ENCODE measurements at places on chromosomes 3 and 15.
A peak's percentile ranks its signal among the peaks of the same experiment; 100 is the strongest.

DNA sequence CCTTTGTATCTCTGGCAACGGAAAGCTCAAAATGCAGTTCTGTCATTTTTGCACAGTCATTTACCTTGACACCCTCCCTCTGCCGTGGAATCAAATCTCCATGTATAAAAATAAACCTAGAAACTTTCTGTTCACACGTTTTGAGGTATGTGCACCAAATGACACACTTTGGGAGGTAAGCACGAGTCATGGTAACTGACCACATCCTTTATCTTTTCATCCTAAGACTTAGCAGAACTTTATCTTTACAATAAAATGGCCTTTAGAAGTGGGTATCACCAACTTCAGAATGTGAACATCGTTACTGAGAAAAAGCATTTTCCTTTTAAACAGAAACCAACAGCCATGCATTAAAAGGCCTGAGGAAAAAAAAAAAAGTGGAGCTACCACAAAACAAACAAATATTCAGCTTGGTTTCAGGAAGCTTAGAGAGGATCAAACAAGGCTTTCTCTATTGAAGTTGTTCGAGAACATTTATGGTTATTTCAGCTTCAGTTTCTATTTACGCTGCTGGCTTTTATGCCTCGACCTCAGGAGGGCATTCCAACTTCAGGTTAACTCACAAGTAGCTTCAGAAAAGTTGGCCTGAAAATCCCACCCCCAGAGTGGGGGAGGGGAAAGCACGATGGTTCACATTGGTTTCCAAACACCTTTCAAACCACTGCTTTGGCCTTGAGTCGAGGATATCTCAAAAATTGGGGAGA, 171.1 kb upstream of the ICE2 start:
- H3K27ac ChIP-seq: peak overlapping the region; percentile 85
- DNase-seq: no peak
- H3K4me1 ChIP-seq: peaks cover 47% of the 10 kb centered on the region
- no peaks in the 10 kb centered on the region for H3K36me3 ChIP-seq
- no peaks in the 10 kb centered on the region for H3K27me3 ChIP-seq

DNA sequence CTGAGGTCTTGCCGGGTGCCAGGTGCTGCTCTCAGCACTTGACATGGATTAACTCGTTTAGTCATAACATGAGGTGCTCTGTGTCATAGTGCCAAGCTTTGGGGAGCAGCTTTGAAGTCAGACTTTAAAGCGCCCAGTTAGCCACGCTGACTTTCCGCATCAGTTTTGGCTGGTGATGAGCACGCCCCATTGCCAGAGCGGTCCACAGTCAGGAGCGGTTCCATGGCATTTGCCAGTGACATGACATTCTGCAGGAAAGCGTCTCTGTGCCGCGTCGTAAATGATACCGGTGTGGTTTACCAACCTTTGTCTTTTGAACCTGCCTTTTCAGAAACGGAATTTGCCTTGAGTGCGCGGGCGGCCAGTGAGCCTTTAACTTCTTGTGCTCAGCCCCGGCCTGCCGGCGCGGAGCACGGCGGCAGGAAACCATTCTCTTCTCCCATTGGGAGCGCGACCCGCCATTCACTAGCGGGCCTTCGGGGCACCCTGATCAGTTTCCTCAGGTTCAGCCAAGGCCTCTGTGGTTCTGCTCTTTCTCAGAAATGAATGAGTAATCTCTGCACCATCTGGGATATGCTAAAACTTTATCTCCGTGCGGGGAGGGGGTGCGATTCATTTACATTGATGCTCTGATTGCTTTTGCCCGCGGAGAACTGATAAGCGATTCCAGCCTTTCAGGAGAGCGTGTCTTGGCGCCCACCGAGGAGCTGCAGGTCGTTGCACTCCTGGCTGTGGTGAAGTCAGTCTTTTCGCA, 1.7 kb upstream of the SLC2A2 start:
- no peak overlapping the region for H3K4me3 ChIP-seq
- no peaks in the 10 kb centered on the region for H3K4me1 ChIP-seq
- H3K27ac ChIP-seq: no peak overlapping the region
- peaks cover 18% of the 10 kb centered on the region for H3K27me3 ChIP-seq

DNA sequence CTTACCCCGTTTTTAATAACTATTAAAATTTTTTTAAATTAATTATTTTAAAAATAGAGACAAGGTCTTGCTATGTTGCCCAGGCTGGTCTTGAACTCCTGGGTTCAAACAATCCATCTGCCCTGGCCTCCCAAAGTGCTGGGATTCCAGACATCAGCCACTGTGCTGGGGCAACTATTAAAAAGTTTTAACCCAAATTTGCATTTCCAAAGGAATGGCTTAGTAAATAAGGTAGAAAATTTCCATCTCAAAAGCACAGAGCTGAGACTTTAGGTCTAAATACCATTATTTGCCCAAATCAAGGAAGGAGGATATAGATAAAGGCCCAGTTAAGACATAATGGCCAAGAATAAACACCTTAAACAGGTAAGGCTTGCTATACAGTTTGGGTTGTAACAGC, 56.4 kb downstream of the MINDY4B start:
- DNase-seq: no peak
- H3K27ac ChIP-seq: no peak overlapping the region
- no peaks in the 10 kb centered on the region for H3K4me1 ChIP-seq
- H3K27me3 ChIP-seq: peaks cover 13% of the 10 kb centered on the region

DNA sequence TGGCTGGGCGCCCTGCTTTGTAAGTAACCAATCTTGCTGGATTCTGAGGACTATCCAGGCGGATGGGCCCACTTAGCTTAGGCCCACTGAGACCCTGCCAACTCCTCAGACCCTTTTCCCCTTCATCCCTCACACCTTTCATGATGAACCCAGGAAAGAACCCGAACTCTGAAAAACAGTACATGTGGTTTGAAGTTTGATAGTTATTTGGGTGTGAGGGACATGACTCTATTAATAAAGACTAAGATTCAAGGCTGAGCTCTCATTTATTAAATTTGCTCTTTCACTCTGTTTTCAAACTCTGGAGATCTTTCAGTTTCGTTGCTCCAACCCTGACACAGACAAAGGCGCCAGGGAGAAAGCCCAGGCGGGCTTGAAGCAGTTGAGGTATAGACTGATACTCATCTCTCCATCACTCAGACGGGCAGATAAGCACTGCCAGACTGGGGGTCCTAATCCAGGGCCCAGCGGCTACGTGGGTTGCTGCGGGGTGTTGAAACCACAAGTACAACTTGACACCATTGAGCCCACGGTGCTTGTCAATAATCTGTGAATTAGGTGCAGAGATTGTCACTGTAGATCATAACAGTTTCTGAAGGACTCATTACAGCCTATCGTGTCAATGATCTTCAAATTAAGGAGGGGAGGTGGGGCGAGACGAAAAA, 7.2 kb upstream of the SOX2 start:
- no peak overlapping the region for H3K27ac ChIP-seq
- DNase-seq: no peak
- H3K27me3 ChIP-seq: peaks cover 66% of the 10 kb centered on the region
- peaks cover 9% of the 10 kb centered on the region for H3K4me1 ChIP-seq
- H3K4me3 ChIP-seq: no peak overlapping the region

GRCh38 chr3:16186086-16186485, 11.6 kb downstream of the GALNT15 start:
- H3K4me1 ChIP-seq: peaks cover 5% of the 10 kb centered on the region
- H3K27me3 ChIP-seq: peaks cover 8% of the 10 kb centered on the region
- no peak overlapping the region for H3K27ac ChIP-seq
- H3K36me3 ChIP-seq: no peaks in the 10 kb centered on the region
- H3K4me3 ChIP-seq: no peak overlapping the region

DNA sequence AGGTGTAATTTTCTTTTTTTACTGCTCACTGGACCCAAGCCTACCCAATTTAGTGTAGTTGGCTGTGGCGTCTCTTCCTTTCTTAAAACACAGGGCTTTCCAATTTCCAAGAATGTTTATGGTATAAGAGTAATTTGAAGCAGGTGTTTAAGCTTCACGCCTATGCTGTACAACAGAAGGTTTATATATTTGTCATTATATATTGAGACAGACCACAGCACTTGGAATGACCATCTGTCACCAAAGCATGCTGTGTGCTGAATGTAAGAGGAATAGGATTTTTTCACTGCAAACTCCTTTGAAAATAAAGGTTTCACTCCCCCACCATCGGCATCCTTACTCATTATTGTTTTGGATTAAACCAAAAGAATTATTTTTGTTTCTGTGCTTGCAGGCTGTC, 325.7 kb downstream of the OTOL1 start:
- H3K27me3 ChIP-seq: no peaks in the 10 kb centered on the region
- no peaks in the 10 kb centered on the region for H3K4me1 ChIP-seq
- no peak overlapping the region for H3K27ac ChIP-seq

GRCh38 chr3:122562923-122563716, 980 bp downstream of the PARP9 start:
- H3K4me1 ChIP-seq: peaks cover 54% of the 10 kb centered on the region
- DNase-seq: no peak
- peak overlapping the region; percentile 100 for H3K4me3 ChIP-seq

DNA sequence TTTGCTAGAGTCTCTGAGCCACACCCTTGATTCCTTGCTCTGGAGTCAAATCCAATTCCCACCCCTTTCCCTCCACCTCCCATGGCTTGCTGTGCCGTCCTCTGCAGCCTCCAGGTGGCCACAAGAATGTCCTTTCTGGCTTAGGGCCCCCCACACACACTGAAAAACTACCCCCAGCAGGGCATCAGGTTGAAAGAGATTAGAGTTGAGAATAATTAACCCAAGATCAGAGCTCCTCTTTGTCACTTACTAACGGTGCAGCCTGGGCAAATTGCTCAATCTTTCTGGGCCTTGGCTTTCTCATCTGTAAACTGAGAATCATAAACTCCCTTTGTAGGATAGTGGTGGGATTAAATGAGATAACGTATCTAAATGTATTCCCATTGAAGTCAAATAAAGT, 78.5 kb downstream of the MRPL46 start:
- H3K27ac ChIP-seq: no peak overlapping the region
- no peaks in the 10 kb centered on the region for H3K36me3 ChIP-seq
- H3K27me3 ChIP-seq: peaks cover 8% of the 10 kb centered on the region
- H3K4me3 ChIP-seq: no peak overlapping the region
- DNase-seq: no peak

DNA sequence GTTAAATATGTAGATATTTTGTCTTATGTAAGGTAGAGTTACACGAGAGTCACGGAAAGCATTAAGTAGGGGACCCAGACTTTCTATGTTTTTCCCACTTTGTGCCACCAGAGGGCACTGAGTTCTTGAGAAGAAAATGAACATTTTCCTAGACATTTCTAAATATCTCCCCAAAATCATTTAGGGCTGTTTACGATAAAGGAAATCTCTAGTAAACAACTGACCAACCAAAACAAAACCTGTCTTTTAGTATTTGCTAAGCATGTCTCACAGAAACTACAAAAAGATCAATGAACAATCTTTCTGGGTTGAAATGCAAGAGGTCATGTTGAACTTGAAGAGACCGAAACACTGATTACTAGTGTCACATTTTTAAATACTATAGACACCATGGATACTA, 16.1 kb downstream of the POU1F1 start:
- peaks cover 7% of the 10 kb centered on the region for H3K4me1 ChIP-seq
- H3K27ac ChIP-seq: no peak overlapping the region
- DNase-seq: no peak
- H3K27me3 ChIP-seq: no peaks in the 10 kb centered on the region

DNA sequence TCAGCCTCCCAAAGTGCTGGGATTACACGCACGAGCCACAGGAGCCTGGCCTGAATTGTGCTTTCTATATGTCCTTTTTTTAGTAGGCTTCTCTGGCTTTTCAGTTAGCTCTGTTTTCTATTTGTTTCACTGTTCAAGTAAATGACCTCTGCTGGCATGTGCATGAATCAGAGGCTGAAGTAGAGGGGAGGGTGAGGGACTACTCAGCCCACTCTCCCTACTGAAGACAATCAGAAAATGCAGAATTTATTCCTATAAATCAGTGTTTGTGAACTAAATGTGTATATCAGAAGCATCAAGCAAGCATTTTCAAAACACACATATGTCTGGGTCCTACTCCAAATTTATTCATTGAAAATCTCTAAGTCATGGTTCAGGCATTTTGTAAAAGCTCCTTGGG, 45.0 kb downstream of the ZMAT3 start:
- H3K4me1 ChIP-seq: peaks cover 3% of the 10 kb centered on the region
- H3K27me3 ChIP-seq: no peaks in the 10 kb centered on the region
- H3K27ac ChIP-seq: no peak overlapping the region
- H3K36me3 ChIP-seq: no peaks in the 10 kb centered on the region
- no peak for DNase-seq

DNA sequence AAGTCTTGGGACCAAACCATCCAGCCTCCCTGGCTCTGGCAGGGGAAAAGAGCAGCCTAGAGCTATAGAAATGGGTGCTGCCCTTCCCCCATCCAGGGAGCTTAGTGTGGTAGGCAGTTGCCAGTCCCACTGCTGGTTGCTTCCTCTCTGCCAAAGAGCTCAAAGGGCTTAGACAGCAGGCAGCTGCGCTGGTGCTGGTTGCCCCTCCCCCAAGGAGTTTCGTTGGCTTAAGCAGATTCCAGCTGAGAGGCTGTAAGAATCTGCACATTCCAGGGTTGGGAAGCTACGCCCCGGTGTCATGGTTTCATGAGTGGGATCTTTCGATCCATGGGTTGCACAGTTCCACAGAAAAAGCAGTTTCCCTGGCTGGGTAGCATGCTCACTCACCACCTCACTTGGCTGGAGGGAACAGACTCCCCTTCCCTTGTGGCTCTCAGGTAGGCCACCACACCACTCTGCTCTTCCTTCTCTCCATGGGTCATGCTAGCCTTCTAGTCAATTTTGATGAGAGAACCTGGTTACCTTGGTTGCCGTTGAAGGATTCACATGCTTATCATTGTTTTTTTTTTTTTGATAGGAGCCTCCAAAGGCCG, 195.1 kb downstream of the EPHA6 start:
- no peak for DNase-seq
- H3K4me1 ChIP-seq: no peaks in the 10 kb centered on the region
- H3K27ac ChIP-seq: no peak overlapping the region
- no peaks in the 10 kb centered on the region for H3K27me3 ChIP-seq
- peaks cover 17% of the 10 kb centered on the region for H3K36me3 ChIP-seq
- no peak overlapping the region for H3K4me3 ChIP-seq

DNA sequence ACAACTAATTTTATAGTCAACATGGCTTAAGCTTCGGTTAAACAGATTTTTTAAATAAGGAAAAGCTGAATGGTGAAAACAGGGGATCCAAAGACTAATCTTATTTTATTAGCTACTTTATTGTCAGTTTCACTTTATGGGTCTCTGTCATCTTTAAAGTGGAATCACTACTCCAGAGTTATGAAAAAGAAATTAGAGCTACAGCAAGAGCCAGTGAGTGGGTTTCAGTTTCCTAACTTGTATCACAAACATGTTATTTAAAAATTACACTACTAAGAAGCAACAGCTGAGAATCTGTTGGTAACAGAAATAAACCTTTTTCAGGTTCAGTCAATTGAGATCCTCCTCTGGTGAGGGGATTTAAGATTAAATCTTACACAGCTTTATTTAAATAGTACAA, 10.0 kb downstream of the PHC3 start:
- peaks cover 19% of the 10 kb centered on the region for H3K4me1 ChIP-seq
- H3K27ac ChIP-seq: peak overlapping the region; percentile 80
- no peak for DNase-seq
- no peaks in the 10 kb centered on the region for H3K27me3 ChIP-seq
- H3K4me3 ChIP-seq: peak overlapping the region; percentile 42

Measured in natural killer cell treated with Interleukin-12 subunit alpha and Interleukin-12 subunit beta and Interleukin-15 and Interleukin-18, amount 100 ng/mL, for 72 hours (primary cell).